ENCODE measurements at places on chromosomes 11 and 22.

DNA sequence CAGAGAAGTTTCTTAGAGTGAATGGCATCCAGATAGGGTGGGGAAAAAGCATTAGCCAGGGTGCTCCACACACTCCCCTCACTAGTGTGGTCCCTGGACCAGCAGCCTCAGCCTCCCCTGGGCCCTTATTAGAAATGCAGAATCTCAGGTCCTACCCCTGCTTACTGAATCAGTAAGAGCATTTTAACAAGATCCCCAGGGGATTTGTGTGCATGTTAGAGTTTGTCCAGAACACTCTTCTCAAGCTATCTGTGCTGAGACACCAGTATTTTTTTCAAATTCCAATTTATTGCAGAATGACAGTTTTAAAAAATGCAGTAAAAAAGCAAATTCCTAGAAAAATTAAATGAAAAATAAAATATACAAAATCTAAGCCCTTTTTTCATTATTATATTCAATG lies 123.1 kb downstream of the MIAT start:
- no peak for DNase-seq
- H3K4me1 ChIP-seq, result peaks cover 5% of the 10 kb centered on the region
- peaks cover 61% of the 10 kb centered on the region for H3K36me3 ChIP-seq
- H3K27me3 ChIP-seq, result no peaks in the 10 kb centered on the region

DNA sequence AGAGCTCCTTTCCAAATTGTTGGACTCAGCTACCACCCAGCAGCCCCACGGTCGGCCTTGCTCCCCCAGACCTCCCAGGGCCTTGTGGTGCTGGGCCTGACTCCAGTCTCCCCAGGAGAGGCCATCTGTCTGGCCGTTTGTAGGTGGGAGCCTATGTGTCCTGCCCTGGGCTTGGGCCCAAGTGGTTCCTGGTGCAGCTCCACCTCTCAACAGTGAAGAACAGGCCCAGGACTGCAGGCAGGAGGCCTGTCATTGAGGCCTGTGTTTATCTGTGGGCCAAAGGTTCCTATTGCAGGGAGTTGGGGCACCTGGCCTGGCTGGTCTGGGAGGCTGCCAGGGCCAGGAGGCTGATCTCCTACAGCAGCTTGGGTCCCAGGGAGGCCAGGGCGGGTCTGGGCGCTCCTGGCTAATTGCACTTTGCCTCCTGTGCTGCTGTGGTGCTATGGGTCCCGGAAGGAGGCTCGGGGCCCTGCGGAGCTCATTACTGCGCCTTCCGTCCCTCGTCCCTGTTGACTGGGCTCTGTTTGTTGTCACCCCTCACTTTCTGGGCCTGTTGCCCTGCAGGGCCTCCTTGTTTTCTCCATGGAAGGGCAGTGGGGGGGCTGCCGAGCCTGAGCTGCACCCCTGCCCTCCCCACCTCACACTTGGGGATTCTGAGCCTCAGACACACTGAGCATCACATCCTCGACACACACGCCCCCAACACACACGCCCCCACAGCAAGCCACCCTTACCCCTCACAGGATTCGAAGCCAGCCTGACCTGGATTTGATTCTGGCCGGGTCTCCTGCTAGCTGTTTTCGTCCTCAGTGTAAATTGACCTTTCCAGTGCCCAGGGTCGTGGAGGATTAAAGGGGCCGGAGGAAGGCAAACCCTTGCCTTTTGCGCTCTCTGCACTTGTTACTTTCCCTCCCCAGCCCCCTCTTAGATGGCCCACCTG lies 6.8 kb upstream of the OMP start:
- DNase-seq, result peak; percentile 50
- H3K4me1 ChIP-seq, result no peaks in the 10 kb centered on the region
- no peaks in the 10 kb centered on the region for H3K36me3 ChIP-seq
- H3K4me3 ChIP-seq, result no peak overlapping the region

DNA sequence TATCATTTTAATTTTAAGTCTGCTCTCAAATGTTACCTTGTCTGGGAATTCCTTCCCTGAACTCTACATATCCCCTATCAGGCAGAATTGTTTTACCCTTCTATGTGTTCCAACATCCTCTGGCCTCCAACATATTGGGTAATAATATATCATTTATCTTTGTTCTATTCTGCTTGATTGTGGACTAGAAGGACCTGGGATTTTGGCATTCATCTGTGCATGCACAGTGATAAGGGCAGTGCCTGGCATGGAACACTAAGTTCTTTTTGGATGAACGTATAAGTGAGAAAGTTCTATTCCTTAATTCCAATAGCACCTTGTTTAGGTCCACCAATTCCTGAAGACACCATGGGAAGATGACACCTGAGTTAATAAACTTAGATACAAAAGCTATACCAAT lies 1.2 kb upstream of the MS4A2 start:
- H3K36me3 ChIP-seq, result no peaks in the 10 kb centered on the region
- H3K4me3 ChIP-seq, result no peak overlapping the region
- DNase-seq, result no peak
- H3K27ac ChIP-seq, result no peak overlapping the region
- H3K27me3 ChIP-seq, result no peaks in the 10 kb centered on the region
- H3K4me1 ChIP-seq, result no peaks in the 10 kb centered on the region

DNA sequence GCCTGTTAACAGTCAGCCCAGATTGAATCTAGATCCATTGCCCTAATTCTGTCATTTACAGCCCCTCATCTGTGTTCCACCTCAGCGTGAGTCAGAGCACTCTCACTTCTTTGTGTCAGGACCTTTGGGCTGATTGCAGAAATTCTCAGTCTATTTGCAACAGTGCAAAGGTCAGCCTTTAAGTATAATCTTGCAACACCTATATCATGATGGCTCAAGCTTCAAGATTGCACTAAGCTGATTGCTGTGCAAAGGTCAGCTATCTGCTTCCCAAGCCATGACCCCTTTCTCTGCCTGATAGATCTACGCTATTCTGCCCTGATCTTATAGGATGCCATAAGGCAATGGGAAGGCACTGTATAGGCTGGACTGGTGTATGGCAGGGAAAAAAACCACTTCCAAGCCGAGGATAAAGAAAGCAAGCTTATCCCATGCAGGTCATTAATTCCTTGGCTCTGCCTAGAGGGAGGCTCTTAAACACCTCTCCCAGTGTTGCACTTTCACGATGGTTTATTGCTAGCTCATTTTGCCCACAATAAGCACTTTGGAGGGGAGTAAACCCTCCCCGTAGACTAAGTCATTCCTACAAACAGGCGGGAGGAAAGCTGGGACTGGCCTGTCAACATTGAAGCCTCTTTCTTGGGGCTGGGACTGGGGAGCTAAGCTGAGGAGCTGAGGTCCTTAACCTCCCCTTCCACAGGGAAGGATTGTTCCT lies 100.6 kb downstream of the RRAS2 start:
- peaks cover 7% of the 10 kb centered on the region for H3K27me3 ChIP-seq
- H3K4me1 ChIP-seq, result no peaks in the 10 kb centered on the region
- no peaks in the 10 kb centered on the region for H3K36me3 ChIP-seq

DNA sequence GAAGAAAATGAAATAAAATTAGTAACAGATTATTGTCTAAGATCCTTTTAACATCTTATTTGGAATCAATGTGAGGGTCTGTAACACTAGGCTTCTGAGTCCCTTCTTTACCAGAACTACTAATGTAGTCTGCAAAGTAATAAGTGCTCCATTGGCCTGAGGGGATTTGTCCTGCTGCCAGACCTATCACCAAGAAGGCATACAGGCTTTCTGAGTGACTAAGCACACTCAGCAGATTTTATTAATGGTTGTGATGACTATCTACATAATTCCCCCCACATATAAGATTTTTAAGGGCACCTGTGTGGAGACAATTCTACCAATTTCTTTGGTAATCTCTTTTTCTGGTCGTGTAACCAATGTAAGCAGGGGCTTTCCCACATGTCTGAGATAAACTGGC lies 365.0 kb upstream of the FAT3 start:
- no peaks in the 10 kb centered on the region for H3K36me3 ChIP-seq
- no peak for DNase-seq
- no peaks in the 10 kb centered on the region for H3K27me3 ChIP-seq

DNA sequence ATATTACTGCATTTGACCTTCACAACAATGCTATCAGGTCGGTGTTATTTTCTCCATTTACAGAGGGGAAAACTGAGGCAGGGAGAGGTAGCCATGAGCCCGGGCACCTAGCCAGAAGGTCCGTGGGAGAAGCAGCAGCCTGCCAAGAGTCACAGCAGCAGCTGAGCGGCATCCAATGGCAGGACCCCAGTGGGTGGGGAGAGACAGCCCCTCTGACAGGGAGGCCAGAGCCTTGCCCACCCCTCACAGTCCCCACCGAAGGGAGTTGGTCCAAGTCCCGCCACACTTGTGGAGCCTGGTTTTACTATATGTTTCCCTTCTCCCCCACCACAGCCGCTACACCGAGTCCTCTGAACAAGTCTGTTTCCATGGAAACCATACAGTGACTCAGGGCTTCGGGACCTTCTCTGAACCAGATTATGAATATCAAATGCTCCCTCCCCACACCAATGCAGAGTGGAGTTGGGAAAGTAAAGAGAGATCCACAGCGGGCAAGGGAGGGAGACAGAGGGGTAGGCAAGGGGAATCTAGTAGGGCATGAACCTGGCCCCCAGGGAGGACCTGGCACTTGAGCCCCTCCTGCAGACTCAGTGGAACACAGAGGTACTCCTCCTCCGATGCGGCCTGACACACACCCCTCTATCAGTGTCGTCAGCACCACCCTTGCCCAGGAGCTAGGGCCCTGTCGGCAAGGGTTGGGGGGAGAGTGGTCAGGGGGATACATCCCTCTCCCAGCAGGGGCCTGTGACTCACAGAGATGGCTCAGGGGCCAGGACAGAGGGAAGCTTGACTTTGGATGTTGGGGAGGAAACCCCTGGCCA lies 2.5 kb downstream of the CHST1 start:
- no peaks in the 10 kb centered on the region for H3K36me3 ChIP-seq
- DNase-seq, result peak; percentile 49
- H3K27me3 ChIP-seq, result peaks cover 77% of the 10 kb centered on the region
- H3K4me1 ChIP-seq, result peaks cover 30% of the 10 kb centered on the region
- H3K4me3 ChIP-seq, result no peak overlapping the region

DNA sequence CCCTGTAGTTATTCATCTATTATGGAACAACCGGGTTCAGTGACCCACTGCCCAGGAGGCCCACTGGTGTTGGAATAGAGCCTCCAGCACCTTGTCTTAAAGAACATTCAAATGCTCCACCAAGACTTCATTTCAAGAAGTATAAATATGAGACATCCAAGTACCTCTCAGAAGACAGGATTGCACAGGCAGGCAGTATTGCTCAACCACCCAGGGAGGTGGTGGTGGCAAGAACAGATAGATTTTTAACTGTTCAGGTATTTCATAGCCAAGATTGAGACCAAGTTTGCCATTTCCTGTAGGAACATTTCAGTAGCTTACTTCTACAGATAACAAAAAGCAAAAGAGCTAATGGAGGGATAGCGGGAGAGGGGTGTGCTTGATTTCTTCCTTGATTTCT lies 78.7 kb downstream of the COMMD9 start:
- no peaks in the 10 kb centered on the region for H3K36me3 ChIP-seq
- DNase-seq, result no peak
- H3K4me1 ChIP-seq, result peaks cover 21% of the 10 kb centered on the region
- H3K4me3 ChIP-seq, result no peak overlapping the region

DNA sequence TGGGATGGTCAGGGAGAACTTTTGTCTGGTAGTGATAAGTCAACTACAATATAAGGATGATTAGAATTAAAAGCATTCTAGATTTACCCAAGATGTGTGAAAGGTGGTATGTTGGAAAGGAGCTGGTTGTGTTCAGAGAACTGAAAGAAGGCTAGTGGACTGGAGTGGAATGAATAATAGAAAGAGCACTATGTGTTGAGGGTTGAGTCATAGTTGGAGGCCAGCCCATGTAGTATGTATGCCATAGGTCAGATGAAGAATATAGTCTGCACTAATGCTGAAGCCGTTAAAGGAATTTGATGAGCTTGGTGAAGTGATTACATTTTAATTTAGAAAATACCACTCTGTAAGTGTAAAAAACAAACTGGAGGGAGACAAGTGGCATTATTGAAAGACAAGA lies 514.1 kb downstream of the CNTN5 start:
- H3K27ac ChIP-seq, result no peak overlapping the region
- no peaks in the 10 kb centered on the region for H3K36me3 ChIP-seq
- H3K4me1 ChIP-seq, result no peaks in the 10 kb centered on the region
- no peak for DNase-seq

DNA sequence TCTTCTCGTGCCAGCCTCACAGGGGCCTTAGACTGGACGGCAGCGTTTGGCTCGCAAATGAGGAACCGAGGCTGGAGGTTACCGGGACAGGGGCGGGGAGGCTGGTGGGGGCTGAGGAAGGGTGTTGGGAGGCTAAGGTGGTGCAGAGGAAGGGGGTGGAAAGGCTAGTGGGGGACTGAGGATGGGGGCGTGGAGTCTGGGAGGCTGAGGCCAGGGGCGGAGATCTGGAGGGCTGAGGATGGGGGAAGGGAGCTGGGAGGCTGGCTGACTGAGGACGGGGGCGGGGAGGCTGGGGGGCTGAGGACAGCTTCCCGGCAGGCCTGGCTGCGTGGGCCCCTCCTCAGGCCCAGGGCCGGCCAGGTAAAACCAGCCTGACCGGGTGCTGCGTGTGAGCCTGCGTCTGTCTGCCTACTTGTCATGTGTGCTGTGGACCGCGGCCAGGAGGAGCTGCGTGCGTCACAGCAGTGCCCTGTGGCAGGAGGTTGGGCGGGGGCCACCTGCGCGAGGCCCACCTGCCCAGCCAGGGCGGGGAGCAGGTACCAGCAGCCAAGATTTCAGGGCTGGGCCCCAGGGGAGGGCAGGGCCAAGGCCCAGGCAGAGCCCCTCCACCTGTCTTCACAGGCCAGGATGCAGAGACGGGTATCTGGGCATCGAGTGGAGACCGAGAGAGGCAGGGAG lies 9.4 kb upstream of the PIM3 start:
- H3K27me3 ChIP-seq, result no peaks in the 10 kb centered on the region
- no peak overlapping the region for H3K4me3 ChIP-seq
- no peak for DNase-seq
- peak overlapping the region; percentile 92 for H3K27ac ChIP-seq
- H3K4me1 ChIP-seq, result peaks cover 94% of the 10 kb centered on the region

GRCh38 chr11:83158357-83158786 lies 1.4 kb downstream of the PCF11 start:
- H3K4me3 ChIP-seq, result peak overlapping the region; percentile 93
- H3K4me1 ChIP-seq, result peaks cover 35% of the 10 kb centered on the region
- no peaks in the 10 kb centered on the region for H3K36me3 ChIP-seq
- DNase-seq, result no peak
- H3K27me3 ChIP-seq, result no peaks in the 10 kb centered on the region

- no peaks in the 10 kb centered on the region for H3K36me3 ChIP-seq
- H3K4me3 ChIP-seq, result no peak overlapping the region
- H3K27me3 ChIP-seq, result peaks cover 19% of the 10 kb centered on the region
- DNase-seq, result no peak
- no peak overlapping the region for H3K27ac ChIP-seq
These were observed 50.9 kb upstream of the RTL6 start for GRCh38 chr22:44548981-44549380.

GRCh38 chr11:68993546-68993945 lies 12.8 kb upstream of the MRGPRD start:
- DNase-seq, result no peak
- no peak overlapping the region for H3K4me3 ChIP-seq
- H3K27me3 ChIP-seq, result peaks cover 17% of the 10 kb centered on the region
- H3K36me3 ChIP-seq, result no peaks in the 10 kb centered on the region

DNA sequence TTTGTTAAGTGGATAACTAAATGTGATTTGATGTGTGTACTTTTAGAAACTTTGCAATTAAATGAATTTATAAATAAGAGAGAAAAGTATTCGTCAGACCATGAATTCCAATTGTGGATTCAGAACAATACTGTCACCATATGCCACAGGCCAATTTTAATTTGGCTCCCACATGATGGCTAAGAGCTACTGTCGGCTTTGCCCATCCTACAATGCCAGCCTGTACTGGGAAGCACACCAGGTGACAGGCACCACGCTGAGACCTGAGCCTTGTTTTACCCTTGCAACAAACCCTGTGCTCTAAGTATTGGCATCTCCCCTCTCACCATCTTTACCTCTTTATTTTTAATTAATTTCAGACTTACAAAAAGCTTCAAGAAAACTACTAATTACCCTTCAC lies 14.0 kb downstream of the RAB30 start:
- no peak overlapping the region for H3K27ac ChIP-seq
- no peak for DNase-seq
- no peaks in the 10 kb centered on the region for H3K36me3 ChIP-seq
- no peaks in the 10 kb centered on the region for H3K27me3 ChIP-seq
